ENCODE measurements at places on chromosomes 4 and X.

DNA sequence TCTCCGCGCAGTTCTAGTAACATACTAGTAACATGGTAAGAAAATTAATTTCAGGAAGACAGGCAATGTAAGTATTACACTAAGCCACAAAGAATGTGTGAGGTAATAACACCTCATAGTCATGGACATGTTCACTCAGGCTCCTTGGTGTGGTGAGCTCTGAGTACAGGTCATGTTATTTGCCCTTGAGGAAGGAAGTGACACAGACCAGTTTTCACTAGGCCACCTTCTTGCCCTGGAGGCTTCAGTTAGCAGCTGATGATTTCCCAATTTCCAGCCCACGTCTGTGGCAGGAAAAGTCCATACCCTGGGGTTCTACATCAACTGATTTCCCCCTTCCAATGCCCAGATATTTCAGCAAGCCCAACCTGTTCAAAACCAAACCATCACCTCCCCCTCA lies 6.7 kb downstream of the APOO start:
- DNase-seq, result no peak

- DNase-seq, result peak; percentile 26
Observed at GRCh38 chr4:144645102-144645630, 790 bp upstream of the HHIP start.

DNA sequence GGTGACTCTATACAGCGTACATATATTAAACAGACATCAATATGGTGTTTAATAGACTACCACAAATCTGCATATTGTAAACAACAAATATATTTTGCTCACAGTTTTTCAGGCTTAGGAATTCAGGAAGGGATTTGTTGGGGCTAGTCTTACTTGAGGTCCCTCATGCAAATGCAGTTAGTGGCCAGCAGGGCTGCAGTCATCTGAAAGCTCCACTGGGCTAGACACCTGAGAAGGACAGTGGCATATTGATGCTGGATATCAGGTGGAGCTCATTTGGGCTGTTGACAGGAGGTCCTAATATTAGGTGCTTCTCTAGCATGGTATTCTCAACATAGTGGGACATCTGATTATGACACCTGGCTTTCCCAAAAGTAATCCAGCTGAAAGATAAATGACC lies 493.8 kb upstream of the PABPC4L start:
- DNase-seq, result no peak

DNA sequence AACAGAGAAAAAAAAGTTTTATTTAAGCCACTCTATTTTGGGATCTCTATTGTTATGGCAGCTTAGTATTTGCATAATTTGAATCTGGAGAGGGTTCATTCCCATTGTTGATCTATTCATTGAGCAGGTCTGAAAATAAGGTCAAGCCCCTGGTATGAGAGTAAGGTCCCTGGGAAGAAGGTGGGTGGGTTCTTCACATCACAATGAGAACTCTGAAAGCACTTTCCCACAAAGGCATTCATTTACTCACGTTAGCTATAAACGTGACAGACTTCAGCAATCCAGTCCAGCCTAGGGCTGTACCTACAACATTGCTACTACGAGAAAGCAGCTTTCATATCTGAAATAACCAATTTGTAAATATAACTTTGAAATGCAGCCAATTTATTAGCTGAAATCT lies 126.2 kb downstream of the CORIN start:
- no peak for DNase-seq

DNA sequence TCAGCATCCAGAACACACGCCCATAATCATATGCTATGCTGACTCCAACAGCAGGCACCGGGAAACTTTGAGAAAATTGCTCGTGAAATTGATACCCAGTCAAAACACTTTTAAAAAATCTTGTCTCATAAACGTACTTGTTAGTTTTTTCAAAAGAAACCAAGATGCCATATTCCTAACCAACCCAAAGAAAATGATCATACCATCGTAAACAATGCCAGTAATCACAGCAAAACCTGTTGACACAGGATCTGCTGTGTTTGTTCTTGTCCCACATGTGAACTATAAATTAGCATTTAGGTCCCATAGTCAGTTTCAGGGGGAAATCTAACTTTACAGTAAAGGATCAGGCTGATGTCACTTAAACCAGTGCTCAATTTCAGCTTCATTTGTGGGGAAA lies 23.0 kb downstream of the PRSS12 start:
- DNase-seq, result no peak

- DNase-seq, result no peak
Observed at GRCh38 chrX:79170476-79171035, 26.1 kb downstream of the GPR174 start.

DNA sequence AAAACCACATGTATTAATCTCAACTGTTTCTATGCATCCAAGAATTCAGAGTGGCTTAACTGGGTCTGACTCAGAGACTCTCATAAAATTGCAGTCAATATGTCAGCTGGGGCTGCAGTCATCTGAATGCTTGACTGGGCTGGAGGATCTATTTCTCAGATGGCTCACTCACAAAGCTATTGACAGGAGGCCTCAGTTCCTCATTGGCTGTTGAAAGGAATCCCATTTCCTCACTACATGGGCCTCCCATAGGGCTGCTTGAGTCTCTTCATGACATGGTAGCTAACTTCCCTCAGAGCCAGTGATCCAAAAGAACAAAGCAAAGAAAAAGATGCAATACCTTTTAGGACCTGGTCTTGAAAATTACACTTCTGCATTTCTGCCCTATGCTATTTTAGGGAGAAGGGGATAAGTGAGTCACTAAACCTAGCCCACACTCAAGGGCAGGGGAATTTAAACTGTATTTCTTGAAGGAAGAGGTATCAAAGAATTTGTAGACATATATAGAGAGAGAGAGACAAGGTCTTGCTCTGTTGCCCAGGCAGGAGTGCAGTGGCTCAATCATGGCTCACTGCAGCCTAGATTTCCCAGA lies 9.8 kb downstream of the SCFD2 start:
- DNase-seq, result no peak

DNA sequence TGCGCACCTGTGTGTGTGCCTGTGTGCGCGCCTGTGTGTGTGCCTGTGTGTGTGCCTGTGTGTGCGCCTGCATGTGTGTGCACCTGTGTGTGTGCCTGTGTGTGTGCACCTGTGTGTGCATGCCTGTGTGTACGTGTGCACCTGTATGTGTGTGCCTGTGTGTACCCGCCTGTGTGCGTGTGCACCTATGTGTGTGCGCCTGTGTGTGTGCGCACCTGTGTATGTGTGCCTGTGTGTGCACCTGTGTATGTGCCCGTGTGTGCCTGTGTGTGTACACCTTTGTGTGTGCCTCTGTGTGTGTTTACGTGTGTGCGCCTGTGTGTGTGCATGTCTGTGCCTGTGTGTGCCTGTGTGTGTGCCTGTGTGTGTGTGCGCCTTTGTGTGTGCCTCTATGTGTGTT lies 33.5 kb downstream of the ZFP42 start:
- DNase-seq, result no peak

GRCh38 chrX:32126997-32127396 lies 1055.2 kb upstream of the FTHL17 start:
- no peak for DNase-seq

- DNase-seq, result peak; percentile 18
Observed at GRCh38 chr4:3466691-3467600, 3.8 kb downstream of the DOK7 start.

DNA sequence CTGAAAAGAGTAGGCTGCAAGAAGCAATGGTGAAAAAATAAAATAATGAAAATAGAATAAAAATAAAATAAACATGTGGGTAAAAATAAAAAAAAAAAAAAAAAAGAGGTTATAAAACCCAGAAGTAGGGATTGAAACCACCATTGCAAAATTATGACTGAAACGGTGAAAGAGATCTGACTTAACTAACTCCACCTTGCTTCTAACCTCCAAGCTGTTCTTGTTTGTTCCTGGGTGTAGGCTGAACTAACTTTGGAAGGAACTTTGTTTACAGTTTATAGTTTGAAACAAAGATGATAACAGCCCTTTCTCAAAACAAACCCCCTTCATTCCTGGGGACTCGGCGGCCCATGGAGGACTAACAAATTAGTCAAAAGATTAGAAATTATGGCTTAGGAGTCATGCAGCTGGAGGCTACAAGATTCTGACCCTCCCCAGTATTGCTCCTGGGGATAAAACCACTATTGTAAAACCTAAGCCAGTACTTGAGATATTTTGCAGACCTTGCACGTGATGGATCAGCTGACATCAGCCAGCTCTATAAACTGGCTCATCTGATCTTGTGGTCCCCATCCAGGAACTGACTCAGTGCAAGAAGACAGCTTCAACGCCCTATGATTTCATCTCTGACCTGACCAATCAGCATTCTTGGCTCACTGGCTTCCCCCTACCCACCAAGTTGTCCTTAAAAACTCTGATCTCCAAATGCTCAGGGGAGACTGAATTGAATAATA lies 30.4 kb downstream of the DDX60L start:
- no peak for DNase-seq

DNA sequence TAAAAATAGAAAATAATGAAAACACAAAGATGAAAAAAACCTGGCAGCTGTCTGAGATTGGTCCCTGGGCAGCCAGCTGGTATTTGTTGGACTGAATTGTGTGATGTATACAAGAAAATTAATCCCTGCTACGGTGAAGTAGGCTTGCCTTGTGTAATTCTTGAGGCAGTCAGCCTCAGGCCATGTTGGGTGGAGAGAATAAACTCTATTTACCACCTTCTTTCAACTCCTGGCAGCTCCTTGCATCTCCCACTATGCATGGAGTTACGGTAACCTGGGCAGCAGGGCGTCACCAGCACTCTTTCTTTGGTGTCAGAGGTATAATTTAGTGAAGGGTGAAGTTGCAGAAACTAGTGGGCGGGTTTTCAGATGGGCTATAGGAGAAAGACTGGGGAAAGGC lies 3.5 kb downstream of the SPIN2A start:
- no peak for DNase-seq

GRCh38 chr4:54228961-54229501 lies at the start of gene PDGFRA:
TSS of gene PDGFRA (plus strand) at chr4:54229293. CDS start at chr4:54258769, 29,476 bp downstream.
- DNase-seq, result no peak

DNA sequence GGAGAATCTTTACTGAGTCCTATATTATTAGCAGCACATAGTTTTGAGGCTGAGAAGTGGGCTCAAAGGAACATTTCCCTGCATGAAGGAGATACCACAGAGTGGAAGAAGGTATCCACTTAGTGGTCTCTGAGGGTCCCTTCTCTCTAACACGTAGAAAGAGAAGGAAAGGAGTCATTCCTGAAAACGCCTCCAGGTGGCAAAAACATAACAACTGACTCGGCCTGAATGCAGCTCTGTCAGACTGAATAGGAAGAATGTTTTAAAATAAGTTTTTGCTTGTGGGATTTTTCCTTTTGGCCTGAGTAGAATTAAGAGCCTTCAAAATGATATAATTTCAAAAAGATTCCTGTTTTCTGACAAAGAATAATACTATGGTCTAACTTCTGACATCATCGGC lies 23.3 kb downstream of the RPGR start:
- no peak for DNase-seq

GRCh38 chr4:138865765-138866164 lies 149.8 kb upstream of the NOCT start:
- DNase-seq, result no peak

- no peak for DNase-seq
Observed at GRCh38 chrX:65644621-65645289, 22.7 kb upstream of the MSN start.

GRCh38 chr4:73740353-73740778 lies at the start of gene CXCL8:
TSS of gene CXCL8 (plus strand) at chr4:73740569. CDS start at chr4:73740659, 90 bp downstream.
- DNase-seq, result no peak

- DNase-seq, result no peak
Observed at GRCh38 chrX:72133851-72134546, 2.3 kb upstream of the RTL5 start.

DNA sequence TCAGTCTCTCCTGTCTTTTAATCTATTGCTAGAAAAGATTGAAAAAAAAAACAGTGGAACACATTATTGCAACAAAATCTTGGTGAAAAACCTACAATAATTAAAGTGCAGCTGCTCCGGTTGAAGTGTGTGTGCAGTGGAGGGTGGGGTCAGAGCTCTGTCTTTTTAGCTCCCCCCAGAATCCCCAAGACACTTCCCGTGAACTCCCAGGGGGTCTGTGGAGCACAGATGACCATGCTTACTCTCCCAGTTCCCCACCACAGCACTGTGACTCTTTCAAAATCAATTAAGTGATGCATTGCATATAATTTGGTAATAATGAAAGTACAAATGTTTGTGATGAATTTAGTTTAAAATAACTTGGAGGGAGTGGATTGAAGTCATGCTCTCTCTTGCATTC lies 15.7 kb upstream of the SLC10A4 start:
- peak; percentile 24 for DNase-seq

DNA sequence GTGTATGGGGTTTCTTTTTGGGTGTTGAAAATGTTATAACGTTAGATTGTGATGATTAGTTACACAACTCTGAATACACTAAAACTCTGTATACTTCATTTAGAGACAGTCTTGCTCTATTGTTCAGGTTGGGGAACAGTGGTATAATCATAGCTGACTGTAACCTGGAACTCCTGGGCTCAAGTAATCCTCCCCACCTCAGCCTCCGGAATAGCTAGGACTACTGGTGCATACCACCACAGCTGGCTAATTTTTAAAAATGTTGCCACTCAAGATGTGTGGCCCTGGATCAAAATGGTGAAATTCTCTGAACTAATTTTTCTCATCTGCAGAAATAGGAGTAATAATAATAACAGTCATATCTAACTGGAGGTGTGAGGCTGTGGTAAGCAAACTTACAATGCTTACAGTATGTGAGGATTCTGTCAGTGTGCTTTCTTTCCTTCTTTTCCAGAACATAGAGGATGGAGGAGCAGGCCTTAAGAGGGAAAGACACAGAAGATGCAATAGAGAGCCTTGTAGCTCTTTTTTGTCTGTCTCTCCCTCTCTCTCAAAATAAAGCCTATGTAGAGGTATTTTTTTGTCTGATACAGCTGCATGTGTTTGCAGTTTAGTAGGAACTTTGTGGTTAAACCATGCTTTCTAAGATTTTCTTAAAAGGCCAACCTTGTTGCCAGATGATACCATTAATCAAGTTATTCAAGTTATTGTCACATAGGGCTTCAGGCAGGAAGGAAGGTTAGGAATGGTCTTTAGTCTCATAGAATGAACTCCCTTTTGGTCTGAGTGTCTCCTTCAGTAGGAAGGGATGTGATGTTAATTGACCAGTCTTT lies 7.5 kb downstream of the ADD1 start:
- DNase-seq, result no peak

DNA sequence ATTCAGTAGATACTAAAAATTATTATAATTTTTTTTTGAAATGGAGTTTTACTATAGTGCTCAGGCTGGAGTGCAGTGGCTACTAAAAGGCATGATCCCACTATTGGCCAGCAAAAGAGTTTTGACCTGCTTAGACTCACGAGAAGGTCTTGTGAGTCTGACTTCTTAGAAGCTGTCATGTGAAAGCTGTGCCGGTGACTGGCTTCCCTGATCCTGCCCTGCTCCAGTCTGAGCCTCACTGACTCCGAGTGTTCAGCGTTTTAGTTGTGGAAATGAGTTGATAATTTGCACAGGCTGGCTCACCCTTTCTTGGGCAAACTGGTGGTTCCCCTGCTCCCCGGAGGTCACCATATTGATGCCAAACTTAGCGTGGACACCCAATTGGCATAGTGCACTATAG lies 16.4 kb upstream of the CXCL8 start:
- no peak for DNase-seq

GRCh38 chr4:205097-205756 lies 80.9 kb downstream of the ZNF718 start:
- DNase-seq, result no peak

All from glutamatergic neuron (in vitro differentiated cells).